ENCODE measurements at places on chromosomes 7 and 10. TPM values are rescaled to one million over a fixed set of nuclear protein-coding genes. Genes with fewer than 3 reads are reported as not detected.

GNG11 gene
- 48.0 TPM for total RNA-seq

MSMB gene
- total RNA-seq: not detected

SEMA3E gene
- total RNA-seq: 0.15 TPM

NEURL1 gene
- total RNA-seq: 0.68 TPM

STEAP1 gene
- total RNA-seq: 123 TPM

GLRX3 gene
- 89.7 TPM for total RNA-seq

PIK3CG gene
- total RNA-seq: 0.39 TPM

RTKN2 gene
- not detected for total RNA-seq

COBL gene
- total RNA-seq: 0.06 TPM

SPAG6 gene
- not detected for total RNA-seq

ADCYAP1R1 gene
- 0.69 TPM for total RNA-seq

IGFBP1 gene
- 0.73 TPM for total RNA-seq

PIK3AP1 gene
- not detected for total RNA-seq

EGR2 gene
- 3.7 TPM for total RNA-seq

LCOR gene
- 6.9 TPM for total RNA-seq

NRCAM gene
- total RNA-seq: 26.5 TPM

TET1 gene
- 3.6 TPM for total RNA-seq

PILRA gene
- not detected for total RNA-seq
